Left cardiac atrium (tissue), 4 donors: ENCODE measurements at places on chromosomes 5 and 9. TPM values are rescaled to one million over a fixed set of nuclear protein-coding genes. Genes with fewer than 3 reads are reported as not detected.

GPR151 gene
- not detected for total RNA-seq

ANGPTL2 gene
- total RNA-seq: 63.1 TPM

BARHL1 gene
- total RNA-seq: not detected

GCNT4 gene
- 0.55 TPM for total RNA-seq

CKMT2 gene
- total RNA-seq: 742 TPM

RNF183 gene
- total RNA-seq: not detected

ERAP2 gene
- total RNA-seq: 9.5 TPM

CCNO gene
- total RNA-seq: 0.16 TPM

ANKDD1B gene
- not detected for total RNA-seq

CMYA5 gene
- 466 TPM for total RNA-seq

HRCT1 gene
- 9.3 TPM for total RNA-seq

RAB14 gene
- total RNA-seq: 49.3 TPM

TTC23L gene
- total RNA-seq: not detected

FGF18 gene
- total RNA-seq: 2.8 TPM

PTAR1 gene
- 34.5 TPM for total RNA-seq

PRSS3 gene
- total RNA-seq: not detected

ATP10B gene
- total RNA-seq: 0.26 TPM

FAM114A2 gene
- total RNA-seq: 29.6 TPM

KCNV2 gene
- not detected for total RNA-seq

WNT8A gene
- total RNA-seq: not detected

CER1 gene
- total RNA-seq: not detected

RETREG1 gene
- 145 TPM for total RNA-seq

OBP2B gene
- not detected for total RNA-seq

ROR2 gene
- total RNA-seq: 18.0 TPM

OLFM1 gene
- 13.9 TPM for total RNA-seq

MOB3B gene
- 1.6 TPM for total RNA-seq

ZNF608 gene
- 28.0 TPM for total RNA-seq

ZDHHC11B gene
- 32.5 TPM for total RNA-seq

CD180 gene
- total RNA-seq: 0.68 TPM

ACSL6 gene
- total RNA-seq: 4.4 TPM

WDR70 gene
- 14.5 TPM for total RNA-seq

SHC3 gene
- total RNA-seq: 2.7 TPM

DDX4 gene
- total RNA-seq: not detected

SPINK13 gene
- not detected for total RNA-seq

ALDOB gene
- total RNA-seq: 1.4 TPM

SOHLH1 gene
- not detected for total RNA-seq

C9orf153 gene
- total RNA-seq: 0.41 TPM

CCL27 gene
- not detected for total RNA-seq

SOWAHA gene
- total RNA-seq: not detected

DEPDC1B gene
- total RNA-seq: 0.47 TPM

GNAQ gene
- total RNA-seq: 20.9 TPM
